Activated T-helper 2 cell treated with anti-CD3 and anti-CD28 coated beads, Interferon-gamma antibody, Interleukin-2, Interleukin-4, amounts not matched to agents 10 μg/mL and 5 μg/mL and 100 μg/mL, durations not matched to agents 14 hours and 24 hours and 36 hours (primary cell): ENCODE measurements at places on chromosomes 6 and 20. TPM values are rescaled to one million over a fixed set of nuclear protein-coding genes. Genes with fewer than 3 reads are reported as not detected.

IL17F gene
- total RNA-seq, result not detected in 2 replicates

SEMG2 gene
- total RNA-seq, result not detected in 2 replicates

DNA sequence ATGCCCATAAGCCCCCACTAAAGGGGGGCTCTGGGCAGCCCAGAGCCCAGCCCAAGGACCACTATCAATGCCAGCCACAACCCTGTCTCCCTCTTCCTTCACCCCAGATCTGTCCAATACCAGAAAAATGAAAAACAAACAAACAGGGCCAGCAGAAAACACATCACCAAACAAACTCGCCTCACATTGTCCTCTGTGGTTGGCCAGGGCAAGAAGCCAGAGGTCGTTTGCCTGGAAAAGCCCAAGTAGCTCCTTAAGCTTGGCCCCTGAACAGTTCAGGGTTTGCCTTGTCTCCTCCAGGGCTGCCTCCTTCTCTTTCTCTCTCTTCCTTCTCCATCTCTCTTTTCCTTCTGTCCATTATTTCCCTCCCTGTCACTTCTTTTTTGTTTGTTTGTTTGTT lies 10.1 kb upstream of the SCUBE3 start:
- no peak overlapping the region for H3K27ac ChIP-seq
- DNase-seq, result no peak
- no peaks in the 10 kb centered on the region for H3K4me1 ChIP-seq

SAMD5 gene
- 0.48 and 0.67 TPM in 2 replicates for total RNA-seq

GRCh38 chr20:10172998-10173655 lies 45.5 kb upstream of the SNAP25 start:
- peaks cover 32% of the 10 kb centered on the region for H3K27me3 ChIP-seq
- no peak overlapping the region for H3K4me3 ChIP-seq
- no peaks in the 10 kb centered on the region for H3K36me3 ChIP-seq

RGS17 gene
- not detected in 2 replicates for total RNA-seq

CLDN20 gene
- total RNA-seq, result 0.21 TPM in 1 of 2 replicates, not detected in the other

- H3K4me3 ChIP-seq, result no peak overlapping the region
- no peaks in the 10 kb centered on the region for H3K27me3 ChIP-seq
- no peak for DNase-seq
- H3K4me1 ChIP-seq, result peaks cover 6% of the 10 kb centered on the region
- H3K27ac ChIP-seq, result no peak overlapping the region
Observed at GRCh38 chr20:3606021-3606420, 57.2 kb downstream of the GFRA4 start.

- no peaks in the 10 kb centered on the region for H3K36me3 ChIP-seq
- H3K4me1 ChIP-seq, result peaks cover 12% of the 10 kb centered on the region
- H3K27me3 ChIP-seq, result peaks cover 44% of the 10 kb centered on the region
- DNase-seq, result no peak
- H3K4me3 ChIP-seq, result no peak overlapping the region
- H3K27ac ChIP-seq, result no peak overlapping the region
Observed at GRCh38 chr6:12963567-12963966, 247.0 kb downstream of the PHACTR1 start.

CNBD2 gene
- 3.6 and 4.4 TPM in 2 replicates for total RNA-seq

FAM162B gene
- not detected in 2 replicates for total RNA-seq

ZGPAT gene
- total RNA-seq, result 29.0 and 36.1 TPM in 2 replicates

PROKR2 gene
- total RNA-seq, result not detected in 2 replicates

SMOC2 gene
- total RNA-seq, result not detected in 2 replicates

- no peaks in the 10 kb centered on the region for H3K27me3 ChIP-seq
- DNase-seq, result no peak
- peaks cover 22% of the 10 kb centered on the region for H3K36me3 ChIP-seq
- H3K27ac ChIP-seq, result no peak overlapping the region
- H3K4me1 ChIP-seq, result peaks cover 1% of the 10 kb centered on the region
Observed at GRCh38 chr6:117706504-117706903, 31.2 kb downstream of the NUS1 start.

GRCh38 chr6:25027221-25027916 lies 91.6 kb upstream of the RIPOR2 start:
- H3K27ac ChIP-seq, result peak overlapping the region; percentile 78
- DNase-seq, result peak; percentile 78
- H3K4me3 ChIP-seq, result peak overlapping the region; percentile 71
- H3K36me3 ChIP-seq, result peaks cover 14% of the 10 kb centered on the region
- no peaks in the 10 kb centered on the region for H3K27me3 ChIP-seq

DNA sequence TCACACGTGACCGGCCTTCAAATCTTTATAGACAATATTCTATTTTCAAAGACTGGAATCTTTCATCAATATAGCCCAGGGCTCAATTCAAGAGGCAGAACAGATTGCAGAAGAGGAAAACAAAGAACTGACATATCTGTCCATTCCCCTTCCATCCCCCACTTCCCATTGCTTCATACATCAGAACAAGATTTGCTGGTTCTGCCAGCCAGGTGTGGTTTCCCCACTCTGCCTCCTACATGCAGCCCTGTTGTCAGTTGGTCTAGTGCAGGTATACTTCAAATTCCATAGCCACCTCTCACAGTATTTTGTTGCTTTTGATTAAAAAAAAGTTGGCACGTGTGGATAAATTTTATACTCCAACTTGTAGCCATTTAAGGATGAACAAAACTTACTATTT lies 174.9 kb downstream of the CD109 start:
- H3K27me3 ChIP-seq, result peaks cover 7% of the 10 kb centered on the region
- no peak for DNase-seq
- H3K36me3 ChIP-seq, result no peaks in the 10 kb centered on the region

GRCh38 chr6:130577178-130577919 lies 211.5 kb downstream of the TMEM200A start:
- DNase-seq, result no peak
- peaks cover 40% of the 10 kb centered on the region for H3K4me1 ChIP-seq
- H3K27ac ChIP-seq, result peak overlapping the region; percentile 36
- H3K27me3 ChIP-seq, result no peaks in the 10 kb centered on the region

- peaks cover 4% of the 10 kb centered on the region for H3K27me3 ChIP-seq
- H3K36me3 ChIP-seq, result no peaks in the 10 kb centered on the region
- H3K4me1 ChIP-seq, result no peaks in the 10 kb centered on the region
- no peak for DNase-seq
- no peak overlapping the region for H3K4me3 ChIP-seq
Observed at GRCh38 chr6:108198761-108199498, 33.1 kb downstream of the NR2E1 start.

DNA sequence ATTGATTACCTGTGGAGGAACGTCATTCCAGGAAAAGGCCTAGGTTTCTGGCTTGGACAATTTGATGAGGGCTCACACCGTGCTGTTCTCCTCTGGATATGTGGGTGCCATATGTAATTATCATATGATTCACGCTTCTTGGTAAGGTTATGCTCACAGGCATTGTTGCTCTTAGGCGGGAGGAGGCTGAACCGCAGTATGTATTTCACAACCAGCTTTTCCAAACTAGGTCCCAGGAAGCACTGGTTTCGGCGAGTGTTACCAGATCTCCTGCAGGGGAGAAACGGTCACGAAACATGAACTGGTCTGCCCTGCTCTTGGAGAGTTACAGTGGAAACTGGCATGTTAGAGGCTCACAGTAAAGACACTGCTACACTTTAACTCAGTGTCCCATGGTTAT lies 793 bp upstream of the FAM50B start:
- peaks cover 2% of the 10 kb centered on the region for H3K27me3 ChIP-seq
- peak overlapping the region; percentile 69 for H3K4me3 ChIP-seq

DNA sequence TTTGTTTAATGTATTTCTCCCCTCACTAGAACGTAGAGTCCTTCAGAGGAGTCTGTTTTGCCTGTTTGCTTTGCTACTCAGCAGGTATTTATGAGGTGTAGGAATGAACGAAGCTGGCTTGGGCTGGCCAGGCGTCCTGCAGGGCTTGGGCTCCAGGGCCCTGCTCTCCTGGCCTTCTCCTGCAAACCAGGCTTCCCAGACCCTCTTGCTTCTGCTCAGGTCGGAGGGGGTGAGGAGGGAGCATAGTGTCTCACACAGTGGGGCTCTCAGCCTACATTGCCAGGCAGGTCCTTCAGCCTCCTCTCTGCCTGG lies 24.6 kb upstream of the MLN start:
- DNase-seq, result no peak
- H3K36me3 ChIP-seq, result no peaks in the 10 kb centered on the region
